Hematopoietic multipotent progenitor cell treated with erythropoietin and hydrocortisone succinate and interleukin-3 and kit ligand, for 6 days (in vitro differentiated cells): ENCODE measurements at places on chromosomes 1 and 21.

GRCh38 chr1:107004421-107004820 lies 52.1 kb upstream of the PRMT6 start:
- DNase-seq: no peak

DNA sequence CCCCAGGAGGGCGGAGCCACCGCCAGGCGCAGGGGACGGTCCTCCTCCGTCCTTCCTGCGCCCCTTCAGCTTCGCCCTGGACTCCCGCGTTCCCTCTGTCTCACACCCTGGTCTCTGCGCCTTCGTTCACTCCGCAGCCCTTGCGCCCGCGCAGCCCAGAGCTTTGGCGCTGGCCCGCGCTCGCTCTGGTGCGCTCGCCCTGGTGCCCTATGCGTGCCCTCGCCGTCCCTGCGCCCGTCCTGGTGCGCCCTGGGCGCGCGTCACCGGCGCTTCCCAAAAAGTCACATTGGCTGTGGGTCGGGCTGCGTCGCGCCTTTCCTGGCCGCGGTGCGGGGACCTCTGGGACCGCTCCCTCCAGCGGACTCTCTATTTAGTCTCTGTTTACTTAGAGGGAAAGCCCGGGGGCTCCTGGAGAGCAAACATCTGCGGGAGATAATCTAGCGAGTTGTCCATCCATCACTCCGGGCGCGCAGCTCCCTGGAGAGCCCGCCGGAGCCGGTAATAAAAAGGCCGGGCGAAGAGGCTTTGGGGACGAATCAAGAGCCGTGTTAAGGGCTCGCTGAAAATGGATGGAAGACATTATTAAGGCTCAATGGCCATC lies 178.6 kb downstream of the PRDM16 start:
- no peak for DNase-seq

GRCh38 chr1:6152181-6152580 lies 27.9 kb downstream of the CHD5 start:
- no peak for DNase-seq

DNA sequence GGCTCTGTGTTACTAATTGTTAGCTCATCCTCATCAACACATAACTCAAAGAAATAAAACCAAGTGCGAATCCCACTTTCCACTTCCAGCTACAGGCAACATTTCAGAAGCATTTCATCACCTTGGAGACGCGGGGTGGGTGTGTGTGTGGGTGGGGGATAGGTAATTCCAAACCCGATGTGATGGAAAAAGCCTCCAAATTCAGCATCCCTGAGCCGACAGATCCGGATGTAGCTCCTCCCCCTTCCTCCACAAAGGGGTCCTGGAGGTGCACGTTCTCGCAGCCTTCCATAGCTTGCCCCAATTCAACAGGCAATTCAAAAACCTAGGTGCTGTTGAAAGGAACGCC lies 486 bp downstream of the HSPA13 start:
- peak; percentile 47 for DNase-seq

DNA sequence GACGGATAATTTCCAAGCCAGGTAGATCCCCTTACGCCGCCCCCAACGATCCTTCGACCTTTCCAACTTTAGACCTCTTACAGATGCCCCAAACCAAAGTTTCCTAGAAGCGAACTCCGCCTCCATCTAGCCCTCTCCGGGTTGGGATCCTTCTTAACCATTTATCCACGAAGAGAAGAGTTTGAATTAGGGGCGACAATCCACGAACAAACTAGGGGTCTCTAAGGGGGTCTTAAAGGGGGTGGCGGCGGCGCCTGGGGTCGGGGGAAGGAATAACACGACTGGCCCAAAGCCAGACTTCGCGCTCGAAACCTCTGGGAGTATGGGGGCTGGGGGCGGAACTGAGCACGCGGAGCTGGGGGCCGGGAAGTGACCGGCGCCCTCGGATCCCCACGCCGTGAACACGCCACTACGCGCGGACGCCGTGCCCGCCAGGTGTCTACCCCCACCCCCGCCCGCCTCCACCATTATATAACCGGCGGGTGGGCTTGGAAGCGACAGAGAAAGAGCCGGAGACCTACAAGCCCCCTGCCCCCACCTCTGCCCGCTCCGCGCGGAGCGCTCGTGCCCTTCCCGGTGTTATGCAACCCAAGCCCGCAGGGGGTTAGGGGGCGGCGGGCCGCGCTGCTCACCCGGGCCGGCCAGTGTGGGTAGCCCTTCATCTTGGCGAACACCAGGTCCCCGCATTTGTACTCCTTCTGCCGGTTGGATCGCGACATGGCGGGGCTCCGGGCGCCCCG lies 594 bp downstream of the HDGF start:
- DNase-seq: peak; percentile 50

DNA sequence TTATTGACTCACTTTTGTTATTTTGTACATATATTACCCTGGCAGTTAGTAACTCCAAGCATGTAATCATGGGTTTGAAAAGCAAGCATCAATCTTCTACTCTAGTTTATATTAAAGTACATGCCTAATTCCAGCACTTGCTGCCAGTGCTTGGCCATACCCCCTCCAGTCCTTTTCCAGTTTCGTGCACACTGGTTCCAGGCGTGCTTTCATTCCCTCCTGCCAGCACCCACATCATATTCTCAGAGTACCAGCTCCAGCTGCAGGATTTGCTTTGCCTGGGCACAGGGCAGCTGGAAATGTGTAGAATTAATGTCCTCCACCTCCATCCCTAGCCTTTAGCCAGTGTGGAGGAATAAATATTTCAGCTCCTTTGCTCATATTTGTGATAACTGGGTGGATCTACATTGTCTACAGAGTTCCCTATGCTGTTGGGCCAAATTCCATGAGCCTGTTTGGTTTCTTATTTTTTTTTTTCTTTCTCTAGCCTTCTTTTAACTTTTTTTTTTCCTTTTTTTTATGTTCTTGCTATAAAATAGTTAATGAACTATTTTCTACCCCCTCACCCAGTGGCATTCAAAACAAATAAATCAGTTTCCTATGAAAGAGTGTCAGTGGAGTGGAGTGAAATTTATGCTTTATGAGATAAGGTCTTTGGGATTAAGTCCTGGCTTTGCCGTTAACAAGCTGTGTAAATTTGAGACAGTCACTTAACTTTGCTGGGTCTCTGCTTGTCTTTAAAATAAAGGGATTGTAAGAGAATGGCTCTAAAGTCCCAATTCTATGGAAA lies 2.6 kb upstream of the GNG12 start:
- DNase-seq: no peak

- no peak for DNase-seq
These were observed 22.4 kb upstream of the CYP2J2 start for GRCh38 chr1:59948990-59949389.

- no peak for DNase-seq
These were observed 56.3 kb upstream of the SYT6 start for GRCh38 chr1:114209971-114210370.

GRCh38 chr1:57235730-57236510 lies 187.9 kb downstream of the DAB1 start:
- DNase-seq: peak; percentile 54

DNA sequence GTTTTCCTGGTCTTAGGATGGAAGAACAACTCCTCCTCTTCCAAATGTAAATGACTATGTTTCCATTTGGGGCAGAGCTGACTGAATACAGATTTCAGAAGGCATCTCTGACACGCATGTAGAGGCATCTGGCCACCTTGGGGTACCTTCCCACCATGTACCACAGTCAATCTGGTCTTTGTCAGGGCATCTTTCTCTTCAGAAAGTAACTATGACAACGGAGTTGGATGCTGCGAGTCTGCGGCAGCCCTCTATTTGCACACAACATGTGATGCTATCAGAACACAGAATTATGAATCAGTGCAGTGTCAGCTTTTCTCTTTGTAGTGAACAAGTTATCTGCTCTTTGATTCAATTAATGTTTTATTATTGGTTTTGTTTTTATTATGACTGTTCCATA lies 94.7 kb downstream of the TSEN15 start:
- DNase-seq: no peak

GRCh38 chr1:147627435-147628110 lies 42.8 kb downstream of the ACP6 start:
- DNase-seq: peak; percentile 77

GRCh38 chr1:33358114-33358794 lies 37.4 kb upstream of the A3GALT2 start:
- no peak for DNase-seq

DNA sequence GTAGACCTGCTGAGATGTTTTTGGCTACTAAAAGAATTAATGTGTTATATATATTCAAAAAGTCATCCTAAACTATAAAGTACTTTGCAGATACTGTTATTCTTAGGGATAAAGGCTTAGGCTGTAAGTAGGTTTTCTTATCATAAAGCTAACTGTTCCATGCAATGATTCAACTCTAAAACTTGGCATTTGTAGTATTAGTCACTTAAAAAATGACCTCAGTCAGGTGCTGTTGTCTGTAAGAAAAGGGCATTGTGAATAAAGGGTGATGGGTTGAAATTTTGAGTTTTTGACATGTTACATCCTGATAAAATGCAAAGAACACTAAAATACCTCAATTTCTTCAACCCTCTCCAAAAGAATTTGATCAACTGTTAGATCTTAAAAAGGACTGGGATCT lies 32.9 kb downstream of the ADCY10 start:
- DNase-seq: peak; percentile 33

GRCh38 chr1:167634435-167634834 lies 4.4 kb downstream of the RCSD1 start:
- no peak for DNase-seq
